ENCODE measurements at places on chromosomes 11 and 22.

DNA sequence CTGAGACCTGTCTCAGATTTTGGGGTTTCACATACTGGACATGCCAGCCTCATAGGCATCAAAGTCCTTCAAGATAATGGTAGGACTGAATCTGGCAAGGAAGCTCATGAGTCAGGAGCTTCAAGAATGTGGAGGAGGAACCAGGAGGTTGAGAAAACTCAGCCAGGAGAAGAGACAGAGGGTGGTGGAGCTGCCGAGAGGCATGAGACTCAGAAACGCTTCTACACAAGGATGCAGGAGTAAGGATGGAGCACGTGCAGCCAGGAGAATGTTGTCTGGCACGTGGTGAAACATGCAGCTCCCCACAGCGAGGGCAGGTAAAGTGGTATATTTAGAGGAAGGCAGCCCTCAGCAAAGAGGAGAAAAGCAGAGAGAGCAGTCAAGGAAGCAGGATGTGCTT, 148.7 kb upstream of the ISX start:
- no peak for DNase-seq

DNA sequence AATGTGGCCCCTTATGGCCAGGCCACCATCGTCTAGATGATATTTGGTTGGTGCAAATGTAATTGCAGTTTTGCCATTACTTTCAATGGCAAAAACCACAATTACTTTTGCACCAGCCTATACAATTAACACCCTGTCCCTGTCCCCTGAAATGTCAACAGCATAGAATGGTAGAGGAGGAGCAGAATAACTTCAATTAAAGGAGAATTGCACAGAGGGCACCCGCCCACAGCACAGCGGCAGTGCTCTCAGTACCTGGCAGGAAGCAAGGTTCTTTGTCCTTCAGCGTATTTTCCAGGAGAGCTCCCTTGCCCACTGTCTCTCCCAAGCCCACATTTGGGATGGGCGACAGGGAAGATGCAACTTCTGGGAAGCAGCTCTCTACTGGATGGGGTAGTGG, 115.3 kb downstream of the TRIM29 start:
- DNase-seq = no peak

DNA sequence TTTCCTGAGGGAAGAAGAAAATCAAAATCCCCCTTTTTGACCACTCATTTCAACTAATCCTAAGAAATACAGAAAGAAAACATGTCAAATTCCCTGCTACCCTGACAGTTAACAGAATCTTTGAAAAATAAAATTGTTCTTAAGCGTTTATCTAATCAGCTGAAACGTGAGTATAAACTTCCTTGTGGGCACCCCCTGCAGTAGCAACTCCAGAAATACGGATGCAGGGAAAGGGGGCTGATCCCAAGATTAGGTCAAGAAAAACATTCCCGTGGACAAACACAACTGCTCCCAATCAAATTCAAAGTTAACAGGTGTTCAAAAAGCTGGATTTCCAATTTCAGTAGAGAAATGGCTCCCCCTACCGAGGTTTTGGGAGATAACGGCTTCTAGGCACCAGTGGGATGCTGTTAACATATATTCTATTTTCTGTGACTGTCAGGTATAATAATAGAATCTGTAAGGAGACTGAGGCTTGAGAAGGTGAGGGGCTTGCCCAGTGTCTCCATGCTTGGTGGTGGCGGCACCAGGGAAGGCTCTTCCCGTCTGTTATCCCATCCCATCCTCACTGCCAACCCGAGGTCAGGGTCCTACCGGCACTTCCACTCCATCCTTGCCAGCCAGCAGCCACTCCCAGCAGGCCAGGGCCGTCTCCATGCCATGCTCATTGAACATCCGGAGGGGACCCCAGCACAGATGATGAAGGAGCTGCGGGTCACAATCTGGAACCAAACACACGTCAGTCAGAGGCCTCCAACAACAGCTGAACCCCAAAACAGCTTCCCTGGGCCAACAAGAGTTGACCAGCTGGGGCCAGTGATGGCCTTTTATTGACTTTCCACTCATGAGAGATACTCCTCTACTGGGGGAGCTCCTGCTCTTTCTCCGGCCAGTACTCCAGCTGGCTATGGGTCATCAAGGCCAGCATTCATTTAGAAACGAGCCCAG, 32.0 kb upstream of the SERPIND1 start:
- no peak for DNase-seq

- no peak for DNase-seq
Observed at GRCh38 chr11:62553839-62554361, 7.3 kb upstream of the AHNAK start.

DNA sequence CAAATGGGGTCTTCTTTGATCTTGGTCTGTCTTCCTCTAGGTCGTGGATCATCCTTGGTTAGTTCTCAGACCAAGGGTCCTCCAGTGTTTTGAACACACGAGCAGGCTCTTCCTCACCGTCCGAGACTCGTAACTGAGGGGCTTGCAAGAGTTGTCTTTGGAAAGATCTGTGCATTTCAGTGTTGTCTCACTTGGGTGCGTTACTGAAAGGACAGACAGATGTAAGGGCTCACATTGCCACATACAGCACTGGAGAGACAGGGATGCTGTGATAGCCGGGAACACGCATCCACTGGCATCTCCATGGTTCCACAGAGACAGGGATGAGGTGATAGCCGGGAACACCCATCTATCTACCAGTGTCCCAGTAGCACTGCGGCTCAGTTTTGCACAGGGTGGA, 15.7 kb downstream of the GLB1L2 start:
- DNase-seq = no peak

DNA sequence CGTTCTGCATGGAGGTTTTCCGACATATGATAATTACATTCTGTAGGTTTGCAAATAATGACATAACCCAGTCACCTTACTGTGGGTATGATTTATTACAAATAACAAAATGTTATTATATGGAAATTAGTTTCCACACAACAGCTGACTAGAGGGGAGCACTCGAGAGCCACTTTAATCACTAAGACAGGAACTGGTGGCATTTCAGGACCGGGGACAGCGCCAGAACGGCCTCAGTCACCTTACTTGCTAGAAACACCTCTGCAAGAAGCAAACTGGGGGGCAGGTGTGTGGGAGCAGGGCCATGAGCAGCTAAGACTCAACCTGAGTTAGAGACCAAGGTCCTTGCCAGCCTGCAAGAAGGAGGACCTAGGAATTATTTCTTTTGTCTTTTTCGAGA, 199.9 kb downstream of the DSCAML1 start:
- DNase-seq = peak; percentile 70

- no peak for DNase-seq
Observed at GRCh38 chr11:72584293-72584938, 89.8 kb downstream of the PDE2A start.

- DNase-seq = no peak
Observed at GRCh38 chr11:65078151-65078550, 5.7 kb downstream of the CDCA5 start.

Data from right forelimb (tissue), 1 donor.